ENCODE measurements at places on chromosomes 16 and 17.

- DNase-seq = no peak
Measured at GRCh38 chr16:19842426-19843157, 42.1 kb downstream of the GPRC5B start.

DNA sequence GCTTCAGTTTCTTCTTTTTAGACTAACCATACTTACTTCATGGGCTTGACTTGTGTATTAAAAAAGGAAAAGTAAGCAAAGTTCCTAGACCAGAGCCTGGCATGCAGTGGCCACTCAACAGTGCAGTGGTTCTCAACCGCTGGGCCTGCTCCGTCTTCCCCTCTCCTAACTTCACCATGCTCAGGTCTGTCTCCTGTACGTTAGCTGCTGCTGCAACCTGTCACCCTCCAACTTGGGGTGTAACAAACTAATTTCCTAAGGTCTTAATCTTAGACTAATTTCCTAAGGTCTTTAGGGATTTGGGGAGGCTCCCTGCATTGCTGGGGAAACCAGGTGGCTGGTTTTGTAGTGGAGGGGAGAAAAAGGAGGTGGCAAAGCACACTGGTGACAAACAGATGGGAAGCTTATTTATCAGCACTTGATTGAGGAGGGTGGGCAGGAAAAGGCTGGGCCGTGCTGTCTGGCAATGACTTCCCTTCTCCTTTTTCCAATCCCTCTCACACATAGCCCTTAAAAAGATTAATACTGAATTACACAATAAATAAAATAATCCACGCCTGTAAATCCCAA lies 2.2 kb upstream of the ARL4D start:
- DNase-seq = no peak

- DNase-seq = no peak
Measured at GRCh38 chr17:17119106-17119505, 76.8 kb downstream of the MPRIP start.

DNA sequence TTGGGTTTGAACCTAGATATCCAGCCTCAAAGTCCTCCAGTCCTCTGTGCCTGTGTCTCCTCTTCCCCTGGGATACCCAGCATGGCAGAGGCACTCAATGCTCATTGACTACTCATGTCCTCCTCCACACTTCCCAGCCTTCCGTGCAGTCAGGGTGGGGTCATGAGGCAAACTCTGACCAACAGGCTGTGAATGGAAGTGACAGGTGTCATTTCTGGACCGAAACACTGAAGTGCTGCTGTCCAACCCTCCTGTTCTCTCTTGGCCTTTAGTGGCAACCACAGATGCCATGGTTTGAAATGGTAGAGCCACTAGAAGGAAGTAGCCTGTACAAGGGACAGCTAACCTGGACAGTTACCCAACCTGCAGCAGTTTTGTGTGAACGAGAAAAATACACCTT lies 46.7 kb upstream of the MAP3K14 start:
- no peak for DNase-seq

GRCh38 chr17:21250854-21251253 lies 2.4 kb downstream of the NATD1 start:
- DNase-seq = no peak

GRCh38 chr17:64115043-64115698 lies 14.8 kb downstream of the ERN1 start:
- DNase-seq = no peak

DNA sequence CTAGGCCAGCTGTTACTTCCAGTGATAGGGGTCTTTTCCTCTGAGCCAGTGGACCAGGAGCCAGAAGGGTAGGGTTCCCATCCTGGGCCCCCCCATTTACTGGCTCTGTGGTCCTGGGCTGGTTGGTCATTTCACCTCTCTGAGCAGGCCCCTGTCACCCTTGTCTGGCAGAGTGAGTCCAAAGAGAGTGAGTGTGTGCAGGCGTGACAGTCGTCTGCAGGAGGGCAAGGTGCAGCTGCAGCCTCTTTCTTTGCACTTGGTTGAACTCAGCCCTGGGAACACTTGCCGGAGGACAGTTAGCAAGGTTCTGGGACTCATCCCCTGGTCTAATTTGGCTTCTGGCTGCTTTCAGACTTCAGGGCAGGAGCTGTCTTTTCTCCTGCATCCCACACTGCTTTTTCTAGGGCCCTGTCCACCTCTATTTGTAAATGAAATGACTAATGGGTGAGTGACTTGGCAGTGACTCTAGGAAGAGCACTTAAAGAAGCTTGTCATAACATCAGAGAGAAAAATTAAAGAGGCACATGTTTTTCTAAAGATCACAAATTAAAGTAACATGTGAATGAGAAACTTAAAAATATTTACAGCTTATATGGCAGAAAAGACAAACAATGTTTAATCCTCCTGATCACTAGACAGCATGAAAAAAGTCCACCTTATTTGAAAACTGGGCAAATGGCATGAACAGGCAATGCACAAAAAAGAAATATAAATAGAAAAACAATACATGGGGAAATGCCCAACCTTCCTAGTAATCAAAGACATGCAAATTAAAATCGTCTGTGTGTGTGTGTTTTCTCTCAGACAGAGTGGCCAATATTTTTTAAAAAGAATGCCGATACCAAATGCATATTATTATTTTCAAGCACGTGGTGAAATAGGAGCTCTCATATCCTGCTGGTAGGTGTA lies 137.5 kb downstream of the NTN1 start:
- DNase-seq = no peak

GRCh38 chr17:80008848-80009247 lies 26.8 kb downstream of the TBC1D16 start:
- DNase-seq = no peak

- DNase-seq = peak; percentile 94
Measured at GRCh38 chr17:28726627-28727491, 826 bp upstream of the TLCD1 start.

DNA sequence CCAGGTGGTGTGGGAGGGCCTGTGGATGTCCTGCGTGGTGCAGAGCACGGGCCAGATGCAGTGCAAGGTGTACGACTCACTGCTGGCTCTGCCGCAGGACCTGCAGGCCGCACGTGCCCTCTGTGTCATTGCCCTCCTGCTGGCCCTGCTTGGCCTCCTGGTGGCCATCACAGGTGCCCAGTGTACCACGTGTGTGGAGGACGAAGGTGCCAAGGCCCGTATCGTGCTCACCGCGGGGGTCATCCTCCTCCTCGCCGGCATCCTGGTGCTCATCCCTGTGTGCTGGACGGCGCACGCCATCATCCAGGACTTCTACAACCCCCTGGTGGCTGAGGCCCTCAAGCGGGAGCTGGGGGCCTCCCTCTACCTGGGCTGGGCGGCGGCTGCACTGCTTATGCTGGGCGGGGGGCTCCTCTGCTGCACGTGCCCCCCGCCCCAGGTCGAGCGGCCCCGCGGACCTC lies 798 bp downstream of the CLDN9 start:
- DNase-seq = no peak
